ENCODE measurements at places on chromosomes 3 and 15.

DNA sequence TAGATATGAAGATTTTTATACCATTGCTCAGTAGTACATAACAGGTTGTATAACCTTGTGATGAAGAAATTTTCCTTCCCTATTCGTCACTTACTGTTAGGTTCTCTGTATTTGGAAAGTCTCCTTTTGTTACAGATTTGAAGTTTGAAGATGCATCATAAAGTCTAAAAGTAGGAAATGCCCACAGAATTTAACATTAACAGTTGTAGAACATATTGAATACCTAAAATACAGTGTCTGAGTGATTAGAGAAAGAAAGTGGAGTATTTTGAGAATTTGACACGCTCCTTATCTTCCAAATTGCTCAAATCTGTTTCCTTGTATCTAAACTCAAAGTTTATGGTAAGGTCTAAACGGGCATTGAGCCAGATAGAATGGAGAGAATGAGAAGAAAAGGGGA, 111.3 kb downstream of the MBNL1 start:
- DNase-seq = no peak

- DNase-seq = no peak
Observed at GRCh38 chr3:78972617-78973301, 795.0 kb downstream of the ROBO1 start.

- no peak for DNase-seq
Observed at GRCh38 chr3:172929451-172929850, 178.9 kb downstream of the ECT2 start.

DNA sequence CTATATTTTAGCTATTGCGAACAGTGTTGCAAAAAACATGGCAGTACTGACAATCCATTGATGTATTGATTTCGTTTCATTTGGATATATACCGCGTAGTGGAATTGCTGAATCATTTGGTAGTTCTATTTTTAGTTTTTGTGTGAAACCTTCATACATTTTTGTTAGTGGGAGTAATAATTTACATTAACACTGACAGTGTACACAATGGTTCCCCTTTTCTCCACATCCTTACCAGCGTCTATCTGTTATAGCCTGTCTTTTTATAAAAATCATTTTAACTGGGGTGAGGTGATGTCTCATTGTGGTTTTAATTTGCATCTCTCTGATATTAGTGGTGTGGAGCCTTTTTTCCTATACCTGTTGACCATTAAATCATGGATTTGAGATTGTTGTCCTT, 392.4 kb upstream of the ALCAM start:
- DNase-seq = no peak

DNA sequence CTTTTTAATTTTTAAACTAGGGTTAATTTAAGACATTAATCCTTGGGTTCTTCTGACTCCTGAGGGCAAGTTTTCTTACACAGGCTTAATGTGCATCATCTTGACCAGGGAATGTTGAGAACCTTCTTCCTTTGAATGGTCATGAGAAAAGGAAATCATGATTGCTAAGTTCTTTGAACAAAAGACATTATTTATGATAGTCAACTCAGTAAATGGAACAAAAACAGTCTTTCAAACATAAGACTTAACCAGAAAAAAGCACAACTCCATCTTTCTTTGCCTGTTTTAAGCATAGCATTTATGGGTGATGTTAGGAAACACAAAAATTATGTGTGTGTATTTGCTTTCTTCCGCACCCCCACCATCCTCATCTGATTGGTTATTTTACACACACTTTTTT, 5.4 kb downstream of the TLNRD1 start:
- no peak for DNase-seq

DNA sequence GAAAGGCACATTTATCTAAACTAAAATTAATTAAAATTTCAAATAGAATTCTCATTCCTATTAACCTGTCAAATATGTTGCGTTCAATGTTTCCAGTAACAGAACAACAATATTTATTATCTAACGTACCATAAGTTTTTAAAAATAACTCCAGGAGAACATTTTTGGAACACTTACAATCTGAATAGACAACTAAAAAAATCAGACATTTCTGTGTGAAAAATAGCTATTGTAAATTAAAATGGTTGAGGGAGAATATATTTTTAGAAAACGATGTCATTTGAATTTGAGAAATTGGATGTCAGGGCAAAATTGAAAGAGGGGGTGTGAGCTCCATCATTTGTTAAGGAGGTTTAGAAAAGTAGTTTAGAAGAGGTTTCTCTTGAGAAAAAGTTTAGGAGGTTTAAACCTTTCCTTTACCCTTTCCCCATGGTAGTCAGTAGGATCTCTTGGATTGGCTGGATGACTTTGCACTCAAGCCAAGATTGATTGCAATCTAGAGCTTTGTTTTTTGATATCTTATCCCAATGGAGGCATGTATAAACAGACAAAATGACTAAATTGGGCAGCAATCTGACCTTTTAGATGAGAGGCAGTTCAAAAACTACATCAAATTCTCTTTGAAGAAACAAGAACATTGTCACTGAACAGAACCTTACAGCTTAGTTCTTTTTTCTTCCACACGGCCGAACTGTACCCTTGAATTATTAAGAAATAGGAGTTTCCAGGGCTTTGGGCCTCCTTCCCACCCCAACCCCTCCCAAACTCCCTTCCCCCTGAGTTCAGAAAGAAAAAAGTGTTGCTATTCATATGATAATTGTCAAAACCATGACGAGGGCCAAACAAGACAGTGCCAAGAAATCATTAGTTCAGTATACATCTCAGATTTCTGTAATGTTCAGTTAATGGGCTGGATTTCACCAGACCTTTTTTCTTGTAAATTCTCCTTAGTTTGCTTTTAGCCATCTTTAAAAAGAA, 79.7 kb upstream of the CDIN1 start:
- no peak for DNase-seq

- no peak for DNase-seq
Observed at GRCh38 chr3:144549166-144549565, 577.5 kb downstream of the DIPK2A start.

DNA sequence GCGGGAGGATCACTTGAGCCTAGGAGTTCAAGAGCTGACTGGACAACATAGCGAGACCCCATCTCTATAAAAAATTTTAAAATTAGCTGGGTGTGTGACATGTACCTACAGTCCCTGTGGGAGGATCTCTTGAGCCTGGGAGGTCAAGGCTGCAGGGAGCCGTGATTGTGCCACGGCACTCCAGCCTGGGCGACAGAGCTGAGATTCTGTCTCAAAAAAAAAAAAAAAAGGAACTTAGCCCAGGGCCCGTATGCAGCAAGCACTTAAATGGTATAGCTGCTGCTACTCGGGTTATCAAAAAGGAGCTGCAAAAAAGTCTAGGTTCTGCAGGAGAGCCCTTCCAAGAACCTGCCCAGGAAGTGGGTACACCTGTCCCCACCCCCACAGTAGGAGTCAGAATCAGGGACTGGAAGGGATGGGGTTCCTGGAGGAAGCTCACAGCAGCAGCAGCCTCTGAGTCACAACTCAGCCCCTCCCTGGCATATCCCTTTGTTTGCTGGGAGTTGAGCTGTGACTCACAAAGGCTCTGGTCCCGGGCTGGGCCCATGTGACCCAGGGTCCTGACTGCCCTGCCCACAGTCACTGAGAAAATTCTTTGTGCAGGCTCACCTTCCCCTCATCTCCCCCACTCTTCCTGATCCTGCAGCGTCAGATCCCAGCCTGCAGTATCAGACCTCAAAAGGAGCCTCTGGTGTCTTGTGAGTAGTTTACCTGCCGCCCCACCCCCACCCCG, at the start of gene SPATA12:
TSS of gene SPATA12 (plus strand) at position 576 of the 733 bp plus-strand sequence. CDS start 13,031 bp downstream, outside the sequence.
- DNase-seq = no peak

- no peak for DNase-seq
Observed at GRCh38 chr15:89105147-89105546, 16.9 kb downstream of the ABHD2 start.

DNA sequence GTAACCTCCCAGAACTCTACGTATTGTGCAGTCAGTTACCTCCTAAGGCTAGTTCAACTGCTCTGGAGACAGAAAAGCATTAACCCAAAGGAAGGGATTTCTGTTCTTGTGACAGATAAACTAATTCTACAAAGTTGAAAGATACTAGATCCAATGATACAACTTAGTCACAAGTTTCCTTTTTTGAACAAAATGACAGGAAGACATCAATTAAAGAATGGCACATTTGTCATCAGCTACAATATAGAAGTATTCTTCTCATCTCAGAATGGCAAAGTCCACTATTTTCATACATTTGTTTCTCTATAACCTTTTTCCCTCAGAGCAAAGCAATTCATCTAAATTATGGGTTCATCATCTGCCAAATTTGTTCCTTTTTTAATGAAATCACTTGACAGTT, 43.7 kb downstream of the ISL2 start:
- DNase-seq = no peak

GRCh38 chr3:127772827-127773751, 49.2 kb downstream of the MGLL start:
- no peak for DNase-seq

Measured in activated CD4-positive, alpha-beta T cell treated with anti-CD3 and anti-CD28 coated beads, Interleukin-10, Interleukin-2, amounts not matched to agents 100 ng/mL and 50 ng/mL, durations not matched to agents 16 hours and 8 hours (primary cell).